8988T (cell line): ENCODE measurements at places on chromosomes 13 and 19.

- DNase-seq, result no peak
Measured at GRCh38 chr19:31364963-31365362, 15.7 kb upstream of the TSHZ3 start.

DNA sequence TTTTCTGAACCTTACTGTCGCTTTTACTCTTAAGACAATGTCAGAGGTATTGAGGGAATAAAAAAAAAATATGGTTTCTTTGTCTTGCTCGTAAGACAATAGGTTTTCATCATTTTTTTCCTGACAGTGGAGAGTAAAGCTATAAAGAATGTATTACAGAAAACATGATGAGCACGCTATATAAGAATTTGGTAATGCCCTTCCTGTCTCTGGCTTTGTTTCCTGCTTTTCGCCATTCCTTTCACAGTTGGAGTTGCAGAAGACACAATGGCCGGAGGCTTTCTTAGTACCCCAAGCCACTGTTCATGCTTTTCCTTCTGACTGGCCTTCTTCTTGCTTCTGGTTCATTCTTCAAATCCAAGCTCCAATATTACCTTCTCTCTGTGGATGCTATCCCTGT lies 101.0 kb upstream of the DACH1 start:
- no peak for DNase-seq

DNA sequence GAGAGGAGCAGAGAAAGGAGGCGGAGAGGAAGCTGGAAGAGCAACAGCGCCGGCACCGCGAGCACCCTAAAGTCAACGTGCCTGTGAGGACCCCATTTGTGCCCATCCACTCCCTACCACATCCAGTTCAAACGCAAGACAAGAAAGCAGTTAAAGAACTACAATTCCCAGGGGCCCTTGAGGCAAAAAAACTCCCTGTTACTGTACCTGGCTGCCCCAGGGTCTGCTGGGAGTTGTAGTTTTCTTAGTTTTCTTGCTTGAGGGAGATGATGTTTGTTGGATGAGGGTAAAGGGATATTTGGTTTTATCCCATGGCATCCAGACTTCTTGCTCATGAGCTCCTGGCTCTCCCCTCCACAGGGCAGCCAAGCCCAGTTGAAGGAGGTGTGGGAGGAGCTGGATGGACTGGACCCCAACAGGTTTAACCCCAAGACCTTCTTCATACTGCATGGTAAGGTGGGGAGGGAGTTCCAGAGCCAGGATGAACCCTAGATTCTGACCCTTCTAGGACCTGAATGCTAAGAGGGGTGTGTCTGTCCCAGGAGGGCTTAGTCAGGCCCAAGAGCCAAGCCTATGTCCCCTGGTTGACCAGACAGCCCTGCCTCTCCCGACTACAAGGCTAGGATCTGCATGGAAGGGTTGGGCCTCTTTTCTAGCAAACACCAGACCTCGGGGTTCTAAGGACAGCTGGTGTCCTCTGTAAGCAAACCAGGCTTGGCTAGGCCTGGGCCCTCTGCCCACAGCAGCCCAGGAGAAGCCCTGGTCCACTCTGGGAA lies 13.2 kb downstream of the NUCB1 start:
- no peak for DNase-seq

- DNase-seq, result peak; percentile 14
Measured at GRCh38 chr19:33698576-33699435, 77.1 kb downstream of the CHST8 start.

- DNase-seq, result no peak
Measured at GRCh38 chr13:33355201-33355895, 69.8 kb upstream of the STARD13 start.

GRCh38 chr13:44063467-44063866 lies 183.8 kb downstream of the LACC1 start:
- no peak for DNase-seq

GRCh38 chr13:43983373-43983772 lies 103.7 kb downstream of the LACC1 start:
- DNase-seq, result no peak

DNA sequence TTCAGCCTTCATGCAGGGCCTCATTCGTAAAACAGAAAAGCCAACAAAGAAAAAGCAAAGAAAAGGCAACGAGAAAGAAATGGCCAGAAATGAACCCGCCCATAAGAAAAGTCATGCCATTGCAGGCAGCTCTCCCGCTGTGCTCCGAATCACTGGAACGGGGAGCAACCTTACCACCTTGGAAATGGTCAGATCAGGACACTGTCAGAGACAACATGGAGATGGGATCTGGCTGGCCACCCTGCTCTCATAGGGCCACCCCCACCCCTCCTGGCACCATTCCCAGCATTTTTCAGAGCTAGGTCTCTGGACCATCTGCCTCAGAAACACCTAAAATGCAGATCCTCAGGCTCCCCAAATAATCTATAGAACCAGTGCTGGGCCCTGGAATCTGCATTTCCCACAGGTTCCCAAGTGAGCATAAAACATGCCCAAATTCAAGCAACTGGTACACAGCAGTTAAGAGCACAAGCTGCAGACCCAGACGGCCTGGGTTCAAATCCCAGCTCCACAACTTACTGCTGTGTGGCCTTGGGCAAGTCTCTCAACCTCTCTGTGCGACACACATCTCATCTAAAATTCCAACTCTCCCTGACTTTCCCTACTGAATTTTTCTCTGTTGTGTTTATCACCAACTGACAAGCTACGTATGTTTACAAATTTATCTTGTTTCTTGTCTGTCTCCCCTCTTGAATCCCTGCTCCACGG lies 151.6 kb downstream of the IER2 start:
- no peak for DNase-seq

DNA sequence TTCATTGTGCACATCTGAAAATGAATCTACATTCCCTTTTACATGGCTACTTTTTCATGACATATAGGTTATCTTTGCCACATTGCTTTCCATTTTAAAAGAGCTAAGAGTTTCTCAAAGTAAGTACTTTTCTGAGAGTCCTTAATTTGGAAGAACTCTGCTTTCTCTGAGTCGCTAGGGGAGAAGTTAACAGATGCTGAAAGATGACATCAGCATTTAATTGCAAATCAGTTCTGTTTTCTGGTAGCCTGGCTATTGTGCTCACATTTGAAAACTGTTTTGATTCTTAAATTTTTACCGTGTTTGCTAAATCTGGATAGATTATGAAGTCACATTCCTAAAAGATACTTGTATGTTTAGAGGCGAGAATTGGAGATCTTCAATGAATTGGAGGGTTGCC lies 107.7 kb upstream of the C1QTNF9B start:
- no peak for DNase-seq

- no peak for DNase-seq
Measured at GRCh38 chr13:104170980-104171555, 1104.9 kb upstream of the SLC10A2 start.

DNA sequence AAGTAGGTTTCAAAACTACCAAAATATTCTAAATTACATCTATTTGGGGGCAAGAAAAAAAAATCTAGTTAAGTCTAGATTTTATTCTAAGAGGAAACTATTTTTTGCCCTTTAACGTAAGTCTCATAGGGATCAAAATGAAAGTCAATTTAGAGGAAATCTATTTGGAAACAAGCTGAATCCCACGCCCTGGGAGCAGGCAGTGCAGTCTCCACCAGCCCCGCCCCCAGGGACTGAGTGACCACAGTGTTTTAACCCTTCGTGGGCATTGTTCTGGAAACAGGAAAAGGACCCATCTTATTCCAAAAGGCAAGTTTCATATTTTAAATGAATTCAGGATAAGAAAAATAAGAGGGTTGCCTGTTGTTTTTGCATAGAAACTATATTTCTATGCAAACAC lies 209.7 kb downstream of the SPRY2 start:
- no peak for DNase-seq

DNA sequence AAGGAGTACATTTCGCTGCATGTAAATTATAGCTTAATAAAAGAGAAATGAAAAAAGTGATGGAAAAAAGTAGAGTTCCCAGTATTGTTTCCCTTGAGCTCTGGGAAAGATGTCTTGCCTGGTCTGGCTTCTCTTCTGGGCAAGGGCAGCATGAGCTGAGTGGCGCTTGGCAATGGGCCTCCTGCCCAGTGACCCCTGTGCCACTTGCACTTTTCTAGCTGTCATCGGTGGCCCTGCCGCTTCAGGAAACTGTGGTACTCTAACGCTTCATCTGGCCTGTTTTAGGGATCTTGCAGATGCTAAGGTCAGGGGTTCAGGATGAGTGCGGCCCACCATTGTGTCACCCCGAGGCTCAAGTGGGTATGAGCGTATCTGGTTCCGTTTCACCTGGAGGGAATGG lies 161.4 kb downstream of the MTUS2 start:
- no peak for DNase-seq

DNA sequence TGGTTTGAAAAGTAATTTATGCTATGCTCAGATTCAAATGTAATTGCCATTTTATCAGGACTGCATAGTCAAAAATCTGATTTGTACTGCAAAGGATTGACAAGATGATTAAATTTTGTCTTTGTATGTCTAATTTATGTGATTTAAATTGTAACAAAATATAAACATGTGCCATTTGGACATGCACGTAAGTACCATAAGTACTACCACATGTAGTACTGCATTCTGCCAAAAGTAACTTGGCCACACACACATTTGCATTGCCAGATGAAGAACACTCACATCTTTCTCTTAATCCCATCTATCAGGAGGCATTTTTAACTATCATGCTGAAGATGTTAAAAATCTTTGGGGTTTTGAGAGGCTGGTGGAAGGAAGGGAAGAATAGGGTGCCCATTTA lies 133.3 kb downstream of the KLF12 start:
- DNase-seq, result no peak

DNA sequence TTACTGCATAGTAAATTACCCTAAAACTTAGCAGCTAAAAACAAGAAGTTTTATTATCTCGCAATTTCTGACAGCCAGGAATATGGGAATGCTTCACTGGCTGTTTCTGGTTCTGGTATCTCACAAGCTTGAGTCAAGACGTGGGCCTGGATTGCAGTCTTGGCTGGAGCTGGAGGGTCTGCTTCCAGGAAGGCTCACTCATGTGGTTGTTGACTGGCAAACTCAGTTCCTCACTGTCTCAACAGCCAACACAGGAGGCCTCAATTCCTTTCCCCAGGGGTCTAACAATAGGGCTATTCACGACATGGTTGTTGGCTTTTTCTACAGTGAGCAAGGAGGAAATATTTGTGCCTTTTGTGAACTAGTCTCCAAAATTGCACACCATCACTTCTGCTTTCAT lies 146.3 kb downstream of the GPC5 start:
- no peak for DNase-seq

- DNase-seq, result no peak
Measured at GRCh38 chr19:39813264-39813993, 20.5 kb downstream of the DYRK1B start.

DNA sequence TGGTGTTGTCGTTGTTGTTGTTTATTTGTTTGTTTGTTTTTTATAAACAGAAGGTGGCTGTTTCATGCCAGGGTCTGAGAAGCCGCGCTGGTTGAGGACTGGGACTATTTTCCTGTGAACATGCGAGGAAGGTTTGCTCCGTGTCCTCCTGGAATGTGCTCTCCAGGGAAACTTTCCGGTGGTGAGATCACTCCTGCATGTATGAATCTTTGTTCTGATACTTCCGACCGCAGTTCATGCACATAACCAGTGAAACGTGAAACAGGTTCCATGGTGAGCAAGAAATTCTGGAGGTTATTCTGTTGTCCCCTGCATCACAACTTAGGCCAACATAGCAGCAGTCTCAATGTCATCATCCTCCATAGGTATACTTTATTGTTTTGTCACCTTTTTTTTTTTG lies 187.6 kb upstream of the ARGLU1 start:
- DNase-seq, result no peak

DNA sequence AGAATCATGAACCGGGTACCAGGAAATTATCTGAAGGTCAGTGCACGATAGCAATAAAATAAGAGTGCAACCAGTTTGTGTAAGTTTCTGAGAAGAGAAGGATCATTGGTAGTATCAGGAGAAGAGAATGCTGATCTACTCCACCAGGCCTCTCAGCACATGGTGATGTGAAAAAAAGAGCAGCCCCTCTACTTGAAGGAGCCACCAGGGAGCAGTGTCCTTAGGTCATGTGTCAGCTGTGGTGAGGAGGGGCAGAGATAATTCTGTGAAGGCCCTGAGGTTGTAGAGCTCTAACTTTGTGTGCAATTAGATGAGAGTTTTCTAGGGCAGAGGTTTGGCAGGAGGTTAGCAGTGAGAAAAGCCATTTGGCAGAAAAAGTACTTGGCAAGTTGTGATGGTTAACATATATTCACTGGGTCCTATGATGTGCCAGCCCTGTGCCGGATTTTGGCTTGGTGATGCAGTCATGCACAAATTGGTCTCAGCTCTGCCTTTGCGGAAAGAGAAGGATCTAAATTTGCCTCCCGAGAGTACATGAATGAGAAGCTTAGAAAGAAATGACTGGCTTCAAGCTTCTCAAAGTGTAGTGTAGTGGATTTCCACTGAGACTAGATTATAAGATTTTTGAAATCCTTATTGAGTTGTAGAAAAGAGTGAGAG lies 19.2 kb upstream of the ZC3H13 start:
- no peak for DNase-seq

DNA sequence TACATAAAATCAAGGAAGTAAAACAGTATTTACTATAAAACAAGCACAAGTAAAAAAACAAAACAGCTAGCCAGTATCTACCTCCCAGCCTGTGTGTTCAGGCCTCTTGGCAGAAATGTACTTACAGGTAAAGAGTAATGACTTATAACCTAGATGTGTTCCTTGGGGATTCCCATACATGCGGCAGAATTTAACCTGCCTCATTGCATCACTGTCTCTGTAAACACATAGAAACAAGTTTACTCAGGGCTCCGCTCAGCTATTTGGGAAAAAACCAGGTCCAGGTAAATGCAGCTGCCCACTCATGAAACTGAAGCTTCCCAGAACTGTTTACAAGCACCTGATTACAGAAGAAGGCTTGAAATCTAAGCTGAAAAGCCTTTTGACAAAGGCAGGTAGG lies 50.7 kb upstream of the SERP2 start:
- DNase-seq, result no peak

GRCh38 chr13:40666933-40667621 lies 636 bp upstream of the FOXO1 start:
- peak; percentile 69 for DNase-seq

- no peak for DNase-seq
Measured at GRCh38 chr19:36244066-36244465, 29.2 kb downstream of the ZNF146 start.

- DNase-seq, result no peak
Measured at GRCh38 chr13:113275387-113275786, 21.7 kb upstream of the LAMP1 start.

DNA sequence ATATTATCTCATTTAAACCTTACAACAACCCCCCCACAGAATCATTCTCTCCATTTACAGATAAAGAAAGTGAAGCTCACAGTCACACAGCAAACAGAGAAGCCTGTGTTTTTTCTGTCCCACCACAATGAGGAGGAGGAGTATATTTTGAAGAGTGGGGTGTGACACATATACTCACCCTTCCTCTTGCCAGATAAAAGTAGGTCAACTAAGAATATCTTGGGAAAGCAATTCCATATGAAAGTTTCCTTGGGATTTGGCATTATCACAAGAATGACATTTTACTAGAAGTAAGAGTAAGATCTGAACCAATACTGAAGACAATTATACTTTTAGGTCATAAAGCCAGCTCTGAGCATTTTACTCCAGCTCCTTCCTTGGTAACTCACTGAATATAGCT lies 287.5 kb upstream of the HTR2A start:
- no peak for DNase-seq

GRCh38 chr13:110341445-110342244 lies 34.6 kb downstream of the COL4A2 start:
- DNase-seq, result no peak

- no peak for DNase-seq
Measured at GRCh38 chr19:6774821-6775707, 2.6 kb downstream of the VAV1 start.

GRCh38 chr19:31627620-31628365 lies 278.6 kb upstream of the TSHZ3 start:
- no peak for DNase-seq

GRCh38 chr19:14536926-14537692 lies 7.7 kb downstream of the TECR start:
- no peak for DNase-seq
